ENCODE measurements at places on chromosomes 4 and X.

DNA sequence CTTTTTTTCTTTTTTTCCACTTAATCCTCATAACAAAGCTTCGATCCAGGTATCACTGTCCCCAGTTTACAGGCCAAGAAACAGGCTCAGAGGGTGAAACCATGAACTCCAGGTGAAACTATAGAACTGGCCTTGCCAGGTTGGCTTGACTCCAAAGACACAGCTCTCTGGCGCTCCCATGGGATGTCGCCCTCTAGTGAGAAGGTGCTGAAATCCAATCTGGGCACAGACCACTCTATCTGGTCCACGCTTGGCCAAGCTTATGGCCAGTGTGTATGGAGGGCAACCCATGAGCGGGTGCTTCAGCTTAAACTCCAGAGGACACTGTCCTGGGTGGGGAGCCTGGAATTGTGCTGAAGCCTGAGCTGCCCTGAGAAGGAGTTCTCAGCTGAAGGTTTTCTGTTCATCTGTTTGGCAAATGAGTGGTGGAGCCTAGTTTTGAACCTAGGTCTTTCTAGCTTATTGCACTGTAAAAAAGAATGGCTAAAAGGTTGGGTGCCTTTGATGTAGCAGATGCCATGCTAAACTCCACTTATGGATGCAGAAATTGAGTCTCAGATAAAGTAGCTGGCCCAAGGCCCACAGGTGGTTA is 70.5 kb downstream of the SEL1L3 start:
- no peak for DNase-seq

DNA sequence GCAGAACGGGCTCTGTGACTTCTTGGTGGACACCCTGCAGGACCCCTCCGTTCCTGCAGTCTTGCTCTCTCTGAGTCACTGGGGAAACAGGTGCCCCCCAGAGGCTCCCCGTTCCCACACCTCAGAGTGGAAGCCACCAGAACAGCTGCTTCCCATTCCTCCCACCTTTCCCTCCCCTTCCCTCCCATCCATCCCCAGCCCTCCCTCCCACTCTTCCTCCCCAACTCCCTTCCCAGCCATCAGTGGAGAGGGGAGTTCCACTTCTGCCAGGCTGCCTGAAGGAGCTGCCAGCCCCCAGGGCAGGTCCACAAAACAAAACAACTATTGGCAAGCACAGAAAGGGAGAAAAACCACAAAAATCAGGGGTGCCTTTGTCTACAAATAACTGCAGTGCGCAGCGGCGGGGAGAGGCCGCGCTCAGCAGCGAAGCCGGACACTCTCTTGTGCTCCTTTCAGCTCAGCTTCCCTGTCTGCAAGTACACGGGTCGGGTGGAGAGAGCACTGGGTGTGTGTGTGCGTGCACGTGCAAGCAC is 8.1 kb downstream of the SSR4 start:
- DNase-seq: no peak

DNA sequence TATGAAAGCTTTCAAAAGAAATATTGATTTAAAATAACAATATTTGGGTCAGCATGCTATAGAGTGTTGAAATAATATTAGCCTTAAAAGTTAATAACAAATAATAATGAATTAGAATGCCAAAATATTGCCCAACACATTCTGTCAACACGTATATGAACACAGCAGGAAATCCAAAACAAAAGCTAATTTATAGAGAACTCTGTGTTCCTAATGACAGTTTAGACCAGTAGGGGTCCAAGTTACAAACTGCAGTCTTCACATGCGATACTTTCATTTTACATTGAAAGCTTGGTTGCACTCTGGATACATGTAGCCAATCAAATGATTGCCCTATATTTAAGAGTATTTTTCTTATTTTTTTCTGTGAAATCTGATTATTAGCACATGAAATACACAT is 274.4 kb downstream of the DCTD start:
- DNase-seq: no peak

DNA sequence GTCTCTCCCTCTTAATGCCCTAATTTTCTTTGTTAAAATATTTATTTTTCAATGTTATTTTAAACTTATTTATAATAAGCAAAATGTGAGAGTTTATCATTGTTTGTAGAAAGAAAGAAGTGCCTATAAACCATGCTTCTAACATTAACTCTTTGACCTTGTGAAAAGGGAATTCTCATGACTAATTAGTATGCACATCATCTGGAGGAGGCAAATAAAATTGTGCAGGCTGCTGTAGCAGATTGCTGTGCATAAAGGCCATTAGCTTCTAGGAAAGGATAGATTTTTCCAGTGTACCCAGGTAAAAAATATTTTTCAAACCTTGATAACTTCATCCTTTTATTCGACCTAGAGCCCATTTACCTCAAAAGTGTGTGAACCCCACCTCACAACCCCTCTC is 84.6 kb upstream of the GUCY1A1 start:
- no peak for DNase-seq

DNA sequence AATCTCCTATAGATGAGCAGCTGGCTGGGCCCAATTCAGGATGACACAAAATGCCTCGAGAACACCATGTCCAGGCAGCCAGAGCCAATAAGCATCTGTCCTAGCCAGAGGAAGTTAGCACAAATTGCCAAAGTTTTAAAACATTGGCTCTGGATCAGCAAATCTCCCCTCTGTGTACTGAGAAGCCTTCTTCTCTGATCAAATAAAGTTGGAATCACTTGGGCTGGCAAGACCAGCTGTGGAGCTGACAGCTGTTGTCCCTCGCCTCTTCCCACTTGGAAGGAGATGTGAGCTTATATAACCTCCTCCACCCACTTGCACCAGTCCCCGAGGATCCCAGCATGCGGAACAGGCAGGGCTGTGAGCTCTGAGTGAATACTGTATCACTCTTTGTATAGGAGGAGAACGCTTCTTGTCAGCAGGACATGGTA is 183.9 kb downstream of the OPHN1 start:
- DNase-seq: no peak

DNA sequence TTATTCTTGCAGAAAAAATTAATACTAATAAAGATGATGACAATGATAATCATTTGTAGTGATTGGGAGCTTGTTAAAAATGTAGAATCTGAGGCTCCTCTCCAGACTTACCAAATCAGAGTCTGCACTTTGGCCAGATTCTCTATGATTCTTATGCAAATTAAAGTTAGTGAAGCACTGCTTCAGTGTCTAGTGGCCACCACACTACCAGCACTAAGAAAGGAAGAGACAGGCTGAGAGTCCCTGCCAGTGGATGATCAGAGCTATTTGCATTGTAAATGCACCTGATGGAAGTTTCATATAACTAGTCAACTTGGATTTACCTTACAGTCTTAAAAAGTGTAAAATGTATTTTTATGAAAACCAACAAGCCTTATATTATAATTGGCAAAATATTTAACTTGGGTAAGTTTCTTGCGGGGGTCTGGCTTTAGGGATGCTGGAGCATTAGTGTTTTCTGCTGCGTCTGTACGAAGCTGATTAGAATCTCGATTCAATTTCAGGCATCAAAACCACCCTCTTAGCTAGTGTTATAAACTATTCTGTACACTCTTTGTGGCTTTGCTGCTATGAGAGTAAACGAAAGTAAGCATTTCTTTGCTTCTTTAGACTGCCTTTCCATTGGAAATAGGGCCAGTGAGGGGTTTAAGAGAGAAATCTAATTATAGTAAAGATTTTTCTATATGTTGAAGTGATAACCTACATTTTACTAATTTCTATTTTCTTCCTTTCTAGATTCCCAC is 114.1 kb downstream of the TLL1 start:
- DNase-seq: no peak

- no peak for DNase-seq
Measured at GRCh38 chr4:158053801-158054200, 119.0 kb downstream of the GASK1B start.

GRCh38 chr4:73086095-73086868 is 16.8 kb upstream of the COX18 start:
- DNase-seq: no peak

- no peak for DNase-seq
Measured at GRCh38 chrX:150205011-150205410, 158.1 kb upstream of the MAMLD1 start.

DNA sequence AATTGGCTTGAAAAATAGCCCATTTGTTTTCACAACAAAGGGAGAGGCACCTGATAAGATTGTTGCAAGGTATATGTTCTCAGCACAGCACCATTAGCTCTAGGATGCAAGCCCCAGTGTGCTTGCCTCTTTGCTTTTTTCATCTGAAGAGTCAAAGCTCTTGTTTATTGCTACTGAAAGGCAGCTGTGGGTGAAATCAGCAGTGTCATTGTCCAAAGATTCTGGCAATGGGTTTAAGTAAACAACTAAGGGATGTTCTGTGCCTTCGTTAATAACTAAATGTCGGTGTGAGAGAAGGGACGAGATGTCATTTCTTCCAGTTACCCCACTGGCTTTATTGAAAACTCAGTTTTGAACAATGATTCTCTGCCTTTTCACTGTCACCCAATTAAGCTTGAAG is 567.7 kb downstream of the KCNIP4 start:
- DNase-seq: no peak
